NCI-H526 treated with DMSO at 0.1 percent for 48 hours (cell line): ENCODE measurements at places on chromosomes 1 and 21.

- no peak for DNase-seq
These were observed 14.1 kb downstream of the F5 start for GRCh38 chr1:169572187-169572586.

GRCh38 chr1:224223819-224224714 lies 41.0 kb downstream of the DEGS1 start:
- no peak for DNase-seq

- DNase-seq = no peak
These were observed 8.6 kb upstream of the EDN2 start for GRCh38 chr1:41493117-41493536.

GRCh38 chr1:25209516-25209915 lies 22.8 kb downstream of the SYF2 start:
- DNase-seq = no peak

DNA sequence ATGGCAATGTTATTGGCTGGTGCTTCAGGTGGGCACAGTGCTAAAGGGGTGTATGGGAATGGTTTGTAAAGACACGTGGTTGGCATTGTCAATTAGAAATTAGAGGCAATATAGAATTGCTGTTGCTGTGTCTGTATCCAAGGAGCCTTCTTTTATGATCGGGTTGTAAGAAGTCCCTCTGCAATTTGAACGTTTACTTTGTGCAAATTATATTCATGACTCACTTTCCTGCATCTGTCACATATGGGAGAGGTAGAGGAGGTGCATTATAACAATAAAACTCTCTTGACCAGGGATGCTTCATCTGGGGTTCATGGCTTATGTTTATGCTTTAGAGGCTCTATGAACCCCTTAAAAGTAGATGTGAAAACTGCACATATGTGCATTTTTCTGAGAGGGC lies 130.4 kb upstream of the DNAH14 start:
- DNase-seq = no peak

DNA sequence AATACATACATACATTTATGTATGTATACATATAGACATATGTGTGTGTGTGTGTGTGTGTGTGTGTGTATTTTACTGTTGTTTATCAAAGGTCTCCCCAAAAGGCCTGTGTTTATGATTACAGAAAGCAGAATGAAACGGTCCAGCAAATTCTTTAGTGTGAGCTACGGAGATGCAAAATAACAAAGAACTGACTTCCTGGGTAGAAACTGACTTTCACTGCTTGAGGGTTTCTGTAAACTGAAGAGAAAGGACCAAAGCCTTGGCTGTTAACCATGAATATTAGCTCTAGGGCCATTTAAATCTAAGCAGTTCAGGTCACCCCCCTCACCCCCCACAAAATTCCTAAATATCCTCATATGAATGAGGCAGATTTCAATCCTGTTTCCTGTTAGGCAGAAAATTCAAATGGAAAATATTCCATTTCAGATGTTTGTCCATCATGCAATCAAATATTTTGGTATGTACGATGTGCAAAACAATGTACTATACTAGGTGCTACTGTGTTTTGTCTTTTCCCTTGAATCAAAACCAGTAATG lies 213.2 kb downstream of the TGFB2 start:
- DNase-seq = no peak
